ENCODE measurements at places on chromosomes 13 and 19. TPM values are rescaled to one million over a fixed set of nuclear protein-coding genes. Genes with fewer than 3 reads are reported as not detected.

The SPTBN4 gene
- total RNA-seq: 2.2 TPM

The OR10H1 gene
- total RNA-seq: not detected

- DNase-seq: no peak
- H3K4me3 ChIP-seq: no peak overlapping the region
- no peaks in the 10 kb centered on the region for H3K27me3 ChIP-seq
- H3K27ac ChIP-seq: no peak overlapping the region
- peaks cover 90% of the 10 kb centered on the region for H3K36me3 ChIP-seq
- H3K4me1 ChIP-seq: no peaks in the 10 kb centered on the region
These were observed 12.6 kb upstream of the SHD start for GRCh38 chr19:4266253-4267000.

DNA sequence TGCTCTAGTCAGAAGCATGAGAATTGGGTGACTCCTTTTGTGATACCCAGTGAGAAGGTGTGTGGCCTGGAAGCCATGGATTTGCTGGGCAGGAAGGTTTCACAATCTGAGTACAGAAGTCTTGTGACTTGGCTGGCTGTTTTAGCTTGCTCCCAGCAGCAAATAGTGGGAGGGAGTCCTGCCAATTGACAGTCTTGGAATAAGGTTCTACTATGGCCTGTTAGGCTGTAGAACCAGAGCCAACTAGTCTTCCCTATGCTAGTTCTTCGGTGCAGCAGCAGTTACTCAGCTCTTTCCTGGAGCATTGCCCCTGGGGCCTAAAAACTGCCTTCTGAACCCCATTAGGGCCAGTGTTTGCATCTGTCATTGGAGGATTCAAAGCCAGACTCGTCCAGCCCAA lies 1935.4 kb upstream of the PCDH20 start:
- H3K27me3 ChIP-seq: no peaks in the 10 kb centered on the region
- H3K27ac ChIP-seq: no peak overlapping the region
- no peaks in the 10 kb centered on the region for H3K4me1 ChIP-seq
- no peak for DNase-seq
- H3K4me3 ChIP-seq: no peak overlapping the region
- no peaks in the 10 kb centered on the region for H3K36me3 ChIP-seq

DNA sequence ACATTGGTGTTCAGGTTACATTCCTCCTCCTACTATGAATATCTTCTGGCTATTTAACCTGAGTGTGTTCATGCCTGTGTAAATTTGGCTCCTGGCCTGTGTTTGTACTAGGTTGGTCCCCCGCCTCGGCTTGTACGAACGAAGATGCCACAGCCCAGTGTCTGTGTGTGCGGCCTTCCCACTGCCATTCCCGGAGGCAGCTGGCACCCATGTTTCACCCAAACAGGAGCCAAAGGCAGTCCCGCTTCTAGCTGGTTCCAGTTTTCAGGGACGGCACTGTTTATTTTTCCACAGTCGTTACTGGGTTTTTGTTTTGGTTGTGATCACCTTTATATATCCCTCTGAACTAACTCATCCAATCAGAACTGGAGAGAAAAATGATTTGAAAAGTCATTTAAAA lies 102.5 kb upstream of the ZNF536 start:
- H3K4me1 ChIP-seq: no peaks in the 10 kb centered on the region
- no peak overlapping the region for H3K4me3 ChIP-seq
- DNase-seq: no peak
- H3K27me3 ChIP-seq: no peaks in the 10 kb centered on the region
- H3K36me3 ChIP-seq: no peaks in the 10 kb centered on the region
- H3K27ac ChIP-seq: no peak overlapping the region

DNA sequence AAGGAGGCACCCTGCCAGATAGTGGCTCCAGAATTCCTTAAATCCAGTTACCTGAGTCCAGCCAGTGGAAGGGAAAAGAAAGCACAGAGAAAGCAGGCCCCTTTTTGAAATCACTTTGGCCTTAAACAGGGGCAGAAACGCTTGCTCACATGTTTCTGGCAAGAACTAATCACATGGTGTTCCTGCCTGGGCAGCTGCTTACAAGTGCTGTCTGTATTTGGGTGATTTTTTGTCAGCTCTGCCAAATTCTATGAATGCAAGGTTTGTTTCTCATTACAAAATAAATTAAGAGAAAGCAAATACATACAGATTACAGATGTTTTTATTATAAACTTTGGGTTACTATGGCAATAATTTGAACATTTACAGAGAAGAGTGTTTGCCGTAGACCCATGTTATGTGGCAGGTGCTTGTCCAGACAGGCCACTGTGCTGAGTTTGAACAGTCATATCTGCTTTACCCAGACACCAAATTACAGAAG lies 1237.8 kb downstream of the SLITRK5 start:
- no peak overlapping the region for H3K4me3 ChIP-seq
- H3K4me1 ChIP-seq: no peaks in the 10 kb centered on the region
- H3K27me3 ChIP-seq: no peaks in the 10 kb centered on the region
- no peak overlapping the region for H3K27ac ChIP-seq

Measured in sigmoid colon (tissue), 7 donors.